ENCODE measurements at places on chromosomes 6 and 20. TPM values are rescaled to one million over a fixed set of nuclear protein-coding genes. Genes with fewer than 3 reads are reported as not detected.

DNA sequence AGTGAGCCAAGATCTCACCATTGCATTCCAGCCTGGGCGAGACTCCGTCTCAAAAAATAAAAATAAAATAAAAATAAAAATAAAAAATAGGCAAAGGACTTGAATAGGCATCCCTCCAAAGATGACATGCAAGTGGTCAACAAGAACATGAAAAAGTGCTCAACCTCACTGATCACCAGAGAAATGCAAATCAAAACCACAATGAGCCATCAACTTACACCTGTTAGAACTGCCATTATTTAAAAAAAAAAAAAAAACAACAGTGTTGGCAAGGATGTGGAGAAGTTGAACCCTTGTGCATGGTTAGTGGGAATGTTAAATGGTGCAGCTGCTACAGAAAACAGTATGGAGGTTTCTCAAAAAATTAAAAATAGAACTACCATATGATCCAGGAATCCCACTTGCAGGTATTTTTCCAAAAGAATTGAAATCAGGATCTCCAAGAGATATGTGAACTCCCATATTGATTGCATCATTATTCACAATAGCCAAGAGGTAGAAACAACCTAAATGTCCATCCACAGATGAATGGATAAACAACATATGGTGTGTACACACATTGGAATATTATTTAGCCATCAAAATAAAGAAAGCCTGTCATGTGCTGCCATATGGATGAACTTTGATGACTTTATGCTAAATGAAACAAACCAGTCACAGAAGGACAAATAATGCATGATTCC, 2.8 kb downstream of the C20orf203 start:
- DNase-seq, result no peak

DNA sequence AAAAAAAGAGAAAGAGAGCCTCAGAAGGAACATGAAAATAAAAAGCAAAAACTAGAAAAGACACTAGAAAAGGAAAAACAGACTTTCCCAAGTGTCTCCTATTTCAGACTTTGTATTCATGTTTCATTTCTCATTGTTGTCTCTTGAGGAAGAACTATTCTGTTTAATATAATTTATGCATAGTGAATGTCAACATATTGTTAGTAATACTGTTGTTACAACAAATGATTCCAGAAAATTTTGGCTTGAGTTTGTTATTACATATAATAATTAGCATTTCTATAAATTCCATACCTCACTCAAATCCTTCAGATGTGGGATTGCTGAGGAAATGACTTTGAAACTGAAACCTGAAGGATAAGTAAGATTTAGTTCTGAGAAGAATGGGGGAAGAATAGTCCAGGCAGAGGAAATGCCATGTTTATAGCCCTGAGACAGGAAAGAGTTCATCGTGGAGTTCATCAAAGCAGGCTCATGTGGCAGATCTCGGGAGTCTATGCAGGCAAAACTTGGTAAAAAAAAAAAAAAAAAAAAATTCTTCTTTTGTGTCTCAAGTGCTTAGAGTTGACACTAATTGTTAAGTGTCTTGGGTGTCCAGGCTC, 53.1 kb upstream of the EIF2S2 start:
- no peak for DNase-seq

- no peak for DNase-seq
These were observed 23.3 kb downstream of the RNF144B start for GRCh38 chr6:18410412-18410811.

DNA sequence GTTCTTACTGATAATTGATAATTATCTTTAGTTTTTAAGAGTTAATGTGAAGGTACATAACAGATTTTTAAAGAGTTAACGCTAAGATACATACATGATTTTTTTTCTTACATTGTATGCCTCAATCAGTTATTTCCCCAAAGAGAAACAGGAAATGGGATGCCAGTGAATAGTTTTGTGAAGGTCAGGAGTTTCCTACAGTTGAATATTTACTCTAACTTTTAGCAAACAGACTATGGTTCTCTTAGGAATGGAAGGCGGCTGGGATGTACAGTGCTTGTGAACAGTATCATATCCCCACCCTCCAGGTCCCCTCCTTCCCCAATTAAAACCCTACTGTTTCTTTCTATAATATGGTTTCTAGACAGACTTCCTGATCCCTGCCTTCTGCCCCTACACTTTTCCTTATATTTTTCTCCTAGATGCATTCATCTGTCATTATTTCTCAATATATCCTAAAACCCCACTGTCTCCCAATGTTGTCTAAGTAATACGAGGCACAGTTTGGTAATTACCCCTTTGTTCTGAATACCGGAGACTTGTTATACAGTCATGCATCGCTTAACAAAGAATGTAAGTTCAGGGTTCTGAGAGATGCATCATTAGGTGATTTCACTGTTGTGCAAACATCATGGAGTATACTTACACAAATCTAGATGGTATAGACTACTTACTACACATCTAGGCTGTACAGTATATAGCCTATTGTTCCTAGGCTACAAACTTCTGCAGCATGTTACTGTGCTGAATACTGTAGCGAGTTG, 29.2 kb downstream of the SLC35A1 start:
- no peak for DNase-seq

DNA sequence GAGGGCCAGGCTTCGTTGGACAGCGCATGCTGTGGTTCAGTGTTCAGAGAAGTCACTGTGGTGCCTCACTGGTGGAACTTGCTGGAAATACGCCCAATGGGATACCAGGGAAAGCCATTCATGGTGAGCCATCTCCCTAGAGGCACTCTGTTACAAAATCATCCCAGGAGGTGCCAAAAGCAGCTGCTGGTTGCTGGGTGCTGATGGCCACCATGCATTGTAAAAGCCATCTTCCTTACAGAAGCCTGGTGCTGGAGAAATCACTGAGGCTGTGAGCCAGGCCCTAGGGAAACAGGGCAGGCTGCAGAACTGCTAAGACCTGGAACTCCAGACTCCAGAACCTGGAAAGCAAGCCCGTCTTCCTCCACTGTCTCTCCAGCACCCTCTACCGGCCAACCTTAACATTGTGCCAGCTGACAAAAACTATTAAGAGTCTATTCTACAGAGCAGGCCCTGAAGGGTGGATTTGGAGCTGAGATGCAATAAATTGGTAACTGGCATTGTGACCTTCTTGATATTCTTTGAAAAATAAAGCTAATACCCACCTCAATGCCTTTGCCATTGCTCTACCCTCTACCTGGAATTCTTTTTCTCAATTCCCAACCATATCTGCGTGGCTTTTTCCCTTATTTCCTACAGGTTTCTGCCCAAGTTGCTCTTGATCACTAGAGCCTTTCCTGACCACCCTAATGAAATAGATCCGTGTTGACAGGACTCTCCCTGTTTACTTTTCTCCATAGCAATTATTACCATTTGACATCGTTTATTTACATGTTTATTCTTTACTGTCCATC, 18.5 kb downstream of the SNRPB start:
- peak; percentile 68 for DNase-seq

Gene CD24
- 1.1 TPM for total RNA-seq

- peak; percentile 74 for DNase-seq
These were observed 598 bp downstream of the HLA-B start for GRCh38 chr6:31356216-31356945.

GRCh38 chr20:58611236-58612030, 39.6 kb upstream of the STX16 start:
- DNase-seq, result no peak

DNA sequence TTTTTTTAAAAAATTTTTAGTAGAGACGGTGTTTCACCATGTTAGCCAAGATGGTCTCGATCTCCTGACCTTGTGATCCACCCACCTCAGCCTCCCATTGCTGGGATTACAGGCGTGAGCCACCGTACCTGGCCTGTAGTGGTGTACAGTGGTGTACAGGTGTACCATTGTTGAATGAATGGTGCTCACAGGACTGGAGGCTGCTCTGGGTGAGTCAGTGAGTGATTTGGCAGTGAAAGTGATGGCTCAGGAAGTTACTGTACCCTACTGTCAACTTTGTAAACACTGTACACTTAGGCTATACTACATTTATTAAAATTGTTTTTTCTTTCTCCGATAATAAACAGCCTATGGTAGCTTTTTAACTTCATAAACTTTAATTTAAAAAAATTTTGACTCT, 122.8 kb upstream of the EEF1E1 start:
- DNase-seq, result no peak

Gene NNAT
- total RNA-seq, result not detected

- DNase-seq, result no peak
These were observed 159.8 kb upstream of the HCRTR2 start for GRCh38 chr6:55014321-55015088.

Gene TRIM40
- total RNA-seq, result not detected

Gene BANF2
- total RNA-seq, result not detected

DNA sequence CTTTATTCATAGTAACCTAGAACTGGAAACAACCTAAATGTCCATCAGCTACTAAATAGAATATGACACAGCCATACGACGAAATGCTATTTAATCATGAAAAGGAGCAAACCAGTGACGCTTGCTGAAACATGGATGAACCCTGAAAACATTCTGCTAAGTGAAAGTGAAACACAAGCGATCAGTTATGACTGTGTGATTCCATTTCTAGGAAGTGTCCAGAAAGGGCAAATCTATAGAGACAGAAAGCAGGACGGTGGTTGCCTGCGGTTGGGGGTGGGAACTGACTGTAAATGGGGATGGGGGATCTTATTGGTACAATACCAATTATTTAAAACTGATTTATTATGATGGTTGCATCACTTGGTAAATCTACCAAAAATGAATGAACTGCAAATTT, 126.8 kb downstream of the IPCEF1 start:
- DNase-seq, result no peak

Gene LY86
- 1.6 TPM for total RNA-seq

Gene FAM209B
- not detected for total RNA-seq

Gene BPIFB2
- total RNA-seq, result not detected

DNA sequence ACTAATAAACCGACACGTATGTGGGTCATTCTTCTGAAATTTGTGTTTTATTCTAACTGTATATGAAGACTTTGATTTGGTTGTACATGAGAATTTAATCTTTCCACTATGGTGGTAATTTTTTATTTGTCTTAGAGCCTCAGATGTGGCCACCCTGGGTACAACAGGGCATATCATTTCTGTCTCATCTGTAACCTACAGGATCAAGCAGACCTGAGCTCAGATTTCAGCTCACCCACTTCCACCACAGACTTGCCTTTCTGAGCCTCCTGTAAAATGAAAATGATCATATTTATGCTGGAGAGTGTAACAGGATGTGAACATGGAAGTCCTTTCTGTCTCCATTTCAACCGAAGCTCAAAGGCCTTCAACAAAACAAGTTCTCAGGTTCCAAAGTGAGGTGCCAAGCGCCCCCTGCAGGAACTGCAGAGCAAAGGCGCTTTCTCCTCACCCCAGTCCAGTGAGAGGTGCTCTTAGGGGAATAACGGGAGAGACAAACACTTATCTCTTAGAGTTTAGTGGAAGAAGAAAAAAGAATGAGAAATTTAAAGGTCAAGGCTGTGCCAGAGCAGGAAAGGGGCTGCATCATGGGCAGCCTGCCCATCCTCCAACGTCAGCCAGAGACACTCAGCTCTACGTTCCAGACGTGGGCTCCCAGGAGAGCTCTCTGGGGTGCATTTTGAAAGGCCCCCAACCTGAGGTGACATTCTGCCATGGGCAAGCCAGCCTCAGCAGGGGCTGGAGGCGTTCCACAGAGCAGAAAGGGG, 23.0 kb upstream of the CD24 start:
- DNase-seq, result no peak

DNA sequence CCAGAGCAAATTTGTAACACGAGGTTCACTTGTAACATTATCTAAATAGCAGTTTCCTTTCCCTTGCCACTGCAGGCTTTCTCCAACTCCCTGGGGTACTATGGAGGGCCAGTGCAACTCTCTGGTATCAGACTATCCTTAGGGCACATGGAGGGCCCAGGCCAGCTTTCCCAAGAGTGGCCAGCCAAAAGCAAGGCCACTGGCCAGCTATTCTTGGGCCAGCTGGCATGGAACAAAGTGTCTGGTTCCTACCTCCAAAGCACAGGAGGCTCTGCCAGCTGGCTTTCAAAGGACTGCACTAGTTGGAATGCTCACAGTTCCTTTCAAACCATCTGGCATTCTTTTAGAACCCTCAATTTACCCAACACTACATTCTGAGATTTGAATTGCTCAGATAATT, 8.7 kb downstream of the RNF24 start:
- DNase-seq, result peak; percentile 63

DNA sequence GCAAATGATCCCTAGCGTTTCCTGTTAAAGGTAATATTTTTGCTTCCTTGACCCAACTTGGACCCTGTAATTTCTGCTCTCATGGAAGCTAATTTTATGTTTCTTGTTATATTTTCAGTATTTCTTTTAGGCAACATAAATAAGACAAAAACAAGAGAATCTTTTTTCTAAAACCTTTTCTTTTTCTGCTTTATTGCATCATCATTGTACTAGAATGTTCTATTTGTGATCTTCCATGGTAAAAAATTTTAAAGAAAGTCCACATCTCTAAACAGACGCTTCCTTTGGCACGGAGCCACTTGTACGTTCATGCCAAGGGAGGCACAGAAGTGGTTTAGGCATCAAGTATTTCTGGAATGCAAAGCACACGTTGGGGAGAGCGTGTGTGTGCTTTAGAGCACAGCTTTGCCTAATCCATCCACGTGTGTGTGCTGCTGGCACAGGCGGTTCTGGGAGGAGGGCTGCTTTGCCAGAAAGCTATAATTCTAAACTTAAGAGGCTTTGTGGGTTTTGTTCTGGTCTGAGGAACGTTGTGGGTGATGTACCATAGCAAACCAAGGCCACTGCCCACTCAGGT, 98.3 kb downstream of the SASH1 start:
- peak; percentile 58 for DNase-seq

- DNase-seq, result no peak
These were observed 311.0 kb downstream of the THBS2 start for GRCh38 chr6:168942646-168943045.

- DNase-seq, result no peak
These were observed 425.5 kb downstream of the TENT5A start for GRCh38 chr6:81326881-81327561.

GRCh38 chr6:104955927-104956730, 778 bp upstream of the LIN28B start:
- no peak for DNase-seq

- no peak for DNase-seq
These were observed 17.7 kb downstream of the DHX35 start for GRCh38 chr20:38979842-38980241.

Gene OTOR
- not detected for total RNA-seq

Gene HUS1B
- not detected for total RNA-seq

Gene CST4
- total RNA-seq, result not detected

- DNase-seq, result no peak
These were observed 306.5 kb upstream of the RUNX2 start for GRCh38 chr6:45021676-45022075.

DNA sequence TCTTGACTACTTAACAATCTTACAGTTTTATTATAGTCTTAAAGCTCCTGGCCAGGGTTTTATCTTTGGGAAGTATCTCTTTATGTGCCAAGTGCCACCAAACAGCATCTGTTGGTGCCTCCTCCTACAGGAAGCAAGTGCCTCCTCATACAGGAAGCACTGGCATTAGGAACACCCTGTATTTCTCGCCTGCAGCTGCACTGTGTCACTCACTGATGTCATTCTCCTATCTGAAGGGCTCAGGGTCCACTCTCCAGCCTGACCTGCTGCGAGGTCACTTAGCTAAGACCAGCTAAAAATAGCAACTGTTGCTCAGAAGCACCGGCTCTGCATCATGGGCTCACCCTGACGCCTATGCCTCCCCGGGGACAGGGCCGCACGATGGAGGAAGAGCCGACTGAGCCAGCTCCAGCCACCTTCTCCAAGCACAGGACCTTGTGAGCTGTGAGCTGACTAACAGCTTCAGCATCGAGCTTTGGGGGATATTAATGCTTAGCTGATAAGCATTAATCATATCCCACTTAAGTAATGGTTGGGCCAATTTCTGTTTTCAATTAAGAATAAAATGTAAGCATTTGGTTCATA, 66.3 kb upstream of the CD93 start:
- peak; percentile 87 for DNase-seq

- DNase-seq, result no peak
These were observed 107.6 kb downstream of the THBS2 start for GRCh38 chr6:169145991-169146501.

Gene MICB
- total RNA-seq, result 8.8 TPM

Measured in heart left ventricle (tissue), 16 donors.